ENCODE measurements at places on chromosomes 3 and 15. TPM values are rescaled to one million over a fixed set of nuclear protein-coding genes. Genes with fewer than 3 reads are reported as not detected.

GRCh38 chr15:56232058-56232457 lies 11.6 kb downstream of the RFX7 start:
- DNase-seq: no peak

GRCh38 chr3:58334013-58334321 lies 1.3 kb downstream of the PXK start:
- DNase-seq: no peak

GRCh38 chr3:64621726-64622395 lies 65.9 kb downstream of the ADAMTS9 start:
- no peak for DNase-seq

GRCh38 chr15:28019594-28020309 lies 79.4 kb downstream of the OCA2 start:
- DNase-seq: no peak

GRCh38 chr3:125211523-125212090 lies 941 bp downstream of the SLC12A8 start:
- DNase-seq: peak; percentile 53

GRCh38 chr15:84082739-84083138 lies 152.8 kb upstream of the GOLGA6L4 start:
- no peak for DNase-seq

GRCh38 chr3:135127946-135128470 lies 332.9 kb downstream of the EPHB1 start:
- no peak for DNase-seq

GRCh38 chr3:100880072-100880471 lies 113.1 kb downstream of the ABI3BP start:
- no peak for DNase-seq

GRCh38 chr15:29449136-29449535 lies 179.5 kb upstream of the NSMCE3 start:
- DNase-seq: no peak

The KNL1 gene
- 6.6 TPM for total RNA-seq

The ZDHHC23 gene
- 26.6 TPM for total RNA-seq

The TSPAN3 gene
- 601 TPM for total RNA-seq

The CEP70 gene
- 23.2 TPM for total RNA-seq

The FSTL1 gene
- total RNA-seq: 67.9 TPM

The CLSTN2 gene
- 3.3 TPM for total RNA-seq
